Activated CD8-positive, alpha-beta memory T cell treated with anti-CD3 and anti-CD28 coated beads for 1 hour (primary cell): ENCODE measurements at places on chromosomes 3 and 15.

DNA sequence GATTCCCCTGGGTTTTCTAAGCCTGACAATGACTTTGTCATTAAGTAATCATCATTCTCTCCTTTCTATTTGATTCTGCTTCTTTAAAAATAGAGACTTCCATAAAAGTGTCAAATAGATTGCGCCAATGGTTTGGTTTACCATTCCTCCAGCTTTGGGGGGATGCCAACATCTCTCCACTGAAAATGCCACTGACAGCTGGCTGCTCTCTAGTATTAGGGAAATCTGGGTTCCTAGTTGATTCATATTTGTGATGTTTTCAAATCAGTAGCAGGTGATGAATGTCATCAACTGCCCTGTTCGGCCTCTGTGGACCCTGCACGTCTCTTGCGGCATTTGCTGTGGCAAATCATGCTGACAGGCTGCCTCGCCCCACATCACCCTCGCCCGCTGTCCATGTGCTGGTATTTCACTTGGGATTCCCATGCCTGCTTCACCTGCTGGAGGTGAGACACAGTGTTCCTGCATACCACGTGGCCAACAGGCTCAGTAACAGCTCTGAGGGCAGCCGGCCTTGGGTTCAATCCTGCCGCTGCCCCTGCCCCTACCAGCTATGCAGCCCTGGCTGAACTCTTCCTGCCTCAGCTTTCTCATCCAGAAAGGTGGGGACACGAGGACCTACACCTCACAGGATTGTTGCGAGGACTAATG, 28.1 kb downstream of the ZXDC start:
- no peak for DNase-seq

DNA sequence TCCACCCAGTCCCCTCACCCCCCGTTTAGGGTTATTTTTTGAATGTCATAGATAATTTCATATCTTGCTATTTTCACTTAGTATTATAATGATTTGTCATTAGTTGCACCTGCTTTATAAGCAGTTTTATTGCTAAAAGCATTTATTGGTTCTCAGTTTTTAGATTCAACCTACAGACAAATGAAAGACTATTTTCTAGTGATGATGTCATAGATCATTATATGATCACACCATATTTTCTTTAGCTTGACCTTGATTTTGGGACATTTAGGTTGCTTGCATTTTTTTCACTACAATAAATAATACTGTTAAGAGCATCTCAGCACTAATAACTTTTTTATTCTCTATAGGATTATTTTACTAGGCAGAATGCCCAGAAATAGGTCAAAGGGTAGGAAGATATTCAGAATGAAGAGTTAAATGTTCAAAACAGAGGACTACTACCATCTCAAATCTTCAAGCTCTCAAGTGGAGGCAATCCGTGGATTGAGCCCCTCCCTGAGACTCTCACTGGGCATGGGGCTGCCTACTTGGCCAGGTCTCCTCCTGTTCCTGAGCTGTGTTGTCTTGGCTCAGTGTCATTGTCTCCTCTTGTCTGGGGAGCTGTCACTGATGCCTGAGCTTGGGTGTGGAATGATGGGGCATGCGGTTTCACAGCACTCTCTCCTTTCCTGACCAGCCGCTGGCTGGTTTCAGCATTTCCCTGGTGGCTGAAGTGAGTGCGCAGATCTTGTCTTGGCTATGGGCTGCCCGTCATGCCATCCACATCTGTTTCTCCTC, 28.4 kb downstream of the CHCHD6 start:
- DNase-seq: no peak

- DNase-seq: no peak
Measured at GRCh38 chr15:29119847-29120246, 149.8 kb downstream of the NSMCE3 start.

- no peak for DNase-seq
Measured at GRCh38 chr3:40379674-40380306, 7.2 kb upstream of the ENTPD3 start.

DNA sequence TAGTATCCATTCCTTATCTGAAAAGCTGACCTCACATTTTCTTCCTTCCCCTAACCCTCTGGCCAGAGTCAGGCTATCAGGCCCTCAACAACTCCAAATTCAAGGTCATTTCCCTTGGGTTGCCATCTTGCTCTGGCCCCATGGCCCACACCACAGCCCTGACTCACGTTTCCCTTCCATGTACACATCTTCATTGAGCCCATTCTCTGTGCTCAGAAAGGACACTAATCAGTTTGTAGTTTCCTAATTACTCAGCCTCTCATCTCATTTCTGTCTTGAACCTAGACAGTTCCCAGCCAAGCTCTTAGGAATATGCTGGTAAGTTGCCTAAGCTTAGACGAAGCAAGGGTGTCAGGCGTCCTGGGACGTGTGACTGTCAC, 14.9 kb downstream of the TGM5 start:
- no peak for DNase-seq

GRCh38 chr3:184562878-184563560, 1.4 kb downstream of the EPHB3 start:
- no peak for DNase-seq

- DNase-seq: no peak
Measured at GRCh38 chr15:47299846-47300434, 417.4 kb upstream of the SEMA6D start.

GRCh38 chr3:64438812-64439211, 213.5 kb upstream of the PRICKLE2 start:
- no peak for DNase-seq

GRCh38 chr3:108250626-108251025, 28.4 kb upstream of the IFT57 start:
- no peak for DNase-seq

DNA sequence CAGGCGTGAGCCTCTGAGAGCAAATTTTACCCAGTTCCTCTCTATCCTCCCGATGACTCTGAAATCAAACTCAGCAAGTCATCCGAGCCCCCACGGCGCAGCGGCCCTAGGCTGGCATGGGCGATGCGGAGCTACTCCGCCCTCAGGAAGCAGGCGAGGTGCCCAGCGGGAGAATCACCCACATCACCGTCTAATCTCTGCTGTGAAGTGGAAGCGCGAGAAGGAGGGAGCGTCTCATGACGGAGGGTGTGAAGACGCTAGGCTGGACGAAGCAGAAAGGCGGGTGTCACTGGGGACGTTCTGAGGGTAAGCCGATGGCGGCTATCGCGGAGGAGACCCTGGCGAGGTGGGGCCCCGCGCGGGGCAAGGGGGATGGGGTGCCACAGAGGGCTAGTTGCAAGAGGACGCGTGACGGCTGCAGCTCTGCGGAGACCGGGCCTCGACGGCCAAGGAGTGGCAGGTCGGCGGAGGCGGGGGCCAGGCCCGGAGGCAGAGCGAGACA, 9.1 kb upstream of the GNAI2 start:
- DNase-seq: no peak

DNA sequence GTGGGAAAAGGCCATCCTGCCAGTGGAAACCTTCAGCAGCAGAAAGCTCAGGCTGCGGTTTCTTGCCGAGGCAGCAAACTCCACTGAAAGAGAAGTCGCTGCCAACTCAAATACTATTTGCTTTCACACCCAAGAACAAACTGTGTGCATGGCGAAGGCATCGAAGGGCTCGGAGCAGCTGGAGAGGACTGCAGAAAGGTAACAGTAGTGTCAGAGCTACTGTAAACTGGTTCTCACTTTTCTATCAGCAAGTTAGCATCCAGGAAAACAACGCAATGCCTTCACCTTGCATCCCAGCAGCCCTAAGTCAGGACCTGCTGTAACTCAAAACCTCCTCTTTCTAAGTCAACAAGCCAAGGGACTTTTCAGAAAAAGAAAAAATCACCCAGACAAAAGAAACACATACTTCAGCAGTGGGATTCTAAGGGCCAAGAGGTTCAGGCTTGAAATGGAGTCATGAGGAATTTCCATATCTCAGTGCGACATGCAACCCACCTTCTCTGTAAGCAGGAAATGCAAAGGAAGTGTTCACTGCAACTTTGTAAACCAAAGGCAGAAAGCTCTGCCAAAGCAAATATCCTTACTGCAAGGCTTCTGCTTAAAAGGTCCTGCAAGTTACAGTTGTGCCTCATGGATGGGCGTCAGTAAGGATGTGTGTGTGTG, 193.5 kb downstream of the FOXP1 start:
- no peak for DNase-seq

GRCh38 chr3:178835033-178835432, 236.6 kb downstream of the ZMAT3 start:
- no peak for DNase-seq

DNA sequence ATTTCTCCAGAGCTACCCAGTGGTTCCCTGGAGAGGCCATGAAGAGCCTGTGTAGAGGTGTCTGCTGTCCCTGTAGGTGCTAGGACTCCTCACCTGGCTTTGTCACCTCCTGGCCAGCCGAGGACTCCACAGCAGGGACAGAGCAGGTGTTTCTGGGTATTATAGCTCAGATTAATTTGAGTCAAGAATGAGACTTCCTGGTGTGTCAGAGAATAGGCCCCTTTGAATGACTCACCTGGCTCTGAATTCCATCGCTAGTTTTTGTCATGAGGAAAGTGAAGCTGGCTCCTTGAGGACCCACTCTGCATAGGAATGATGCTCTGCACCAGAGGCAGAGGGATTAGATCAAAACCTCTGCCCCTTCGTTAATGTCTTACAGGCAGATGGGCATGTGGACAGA, 167.5 kb upstream of the TOPAZ1 start:
- no peak for DNase-seq

- DNase-seq: no peak
Measured at GRCh38 chr3:122094693-122095092, 39.5 kb downstream of the CD86 start.

GRCh38 chr15:56244038-56244810, 545 bp upstream of the RFX7 start:
- no peak for DNase-seq

GRCh38 chr15:55108858-55109518, 87.8 kb downstream of the RSL24D1 start:
- DNase-seq: peak; percentile 11

DNA sequence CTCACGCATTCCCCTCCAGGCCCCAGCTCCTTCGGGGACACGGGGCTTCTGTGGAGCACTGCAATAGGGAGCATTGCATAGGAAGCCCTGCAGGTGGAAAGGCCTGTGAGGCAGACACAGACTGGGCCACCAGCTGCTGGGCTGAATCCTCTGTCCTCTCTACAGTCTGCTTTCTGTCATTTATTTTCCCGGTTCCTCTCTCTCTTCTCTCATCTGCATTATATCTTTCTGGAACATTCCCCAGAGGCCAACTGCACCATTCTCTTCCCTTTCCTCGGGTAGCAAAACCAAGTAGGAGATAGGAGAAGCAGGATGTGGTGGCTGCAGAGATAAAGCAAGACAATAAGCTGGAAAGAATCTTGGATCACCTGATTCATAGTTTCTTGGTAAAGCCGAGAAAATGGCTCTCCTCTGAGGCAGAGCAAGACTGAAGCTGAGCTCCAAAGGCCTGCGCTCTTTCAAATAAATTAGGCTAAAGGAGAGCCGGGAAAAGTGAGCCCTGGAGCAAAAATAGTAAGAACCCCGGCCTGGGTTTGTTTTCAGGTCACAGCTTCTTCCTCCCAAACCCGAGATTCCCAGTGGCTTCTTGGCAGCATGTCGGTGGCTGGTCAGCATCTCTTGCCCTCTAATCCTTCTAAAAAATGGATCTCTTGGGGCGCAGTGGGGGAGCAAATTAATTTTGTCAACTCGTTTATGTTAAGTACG, 5.3 kb downstream of the TM4SF4 start:
- no peak for DNase-seq

GRCh38 chr15:23441204-23441603, 5.8 kb downstream of the GOLGA6L2 start:
- no peak for DNase-seq

GRCh38 chr3:184538666-184539431, 22.7 kb upstream of the EPHB3 start:
- no peak for DNase-seq

DNA sequence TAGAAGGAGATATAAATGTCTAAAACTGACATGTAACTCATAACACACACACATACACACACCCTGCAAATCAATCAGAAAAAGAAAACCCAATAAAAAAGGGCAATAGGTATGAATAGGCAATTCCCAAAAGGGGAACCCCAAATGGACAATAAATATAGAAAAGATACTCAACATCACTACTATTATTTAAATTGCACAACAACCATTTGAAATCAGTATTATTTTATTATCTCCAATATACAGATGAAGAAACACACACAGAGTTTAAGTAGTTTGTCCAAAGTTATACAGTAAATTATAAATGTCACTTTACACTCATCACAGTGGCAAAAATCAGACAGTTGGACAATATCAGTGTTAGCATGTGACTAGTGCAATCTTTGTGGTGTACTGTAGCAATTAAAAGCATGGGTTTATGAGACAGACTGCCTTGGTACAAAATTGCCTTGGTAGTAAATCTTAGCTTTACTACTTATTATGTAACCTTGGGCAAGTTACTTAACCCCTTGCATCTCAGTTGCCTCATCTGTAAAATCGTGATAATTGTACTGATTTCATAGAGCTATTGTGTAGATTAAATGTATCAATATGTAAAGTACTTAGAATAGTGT, 3.4 kb upstream of the FSTL1 start:
- DNase-seq: no peak

DNA sequence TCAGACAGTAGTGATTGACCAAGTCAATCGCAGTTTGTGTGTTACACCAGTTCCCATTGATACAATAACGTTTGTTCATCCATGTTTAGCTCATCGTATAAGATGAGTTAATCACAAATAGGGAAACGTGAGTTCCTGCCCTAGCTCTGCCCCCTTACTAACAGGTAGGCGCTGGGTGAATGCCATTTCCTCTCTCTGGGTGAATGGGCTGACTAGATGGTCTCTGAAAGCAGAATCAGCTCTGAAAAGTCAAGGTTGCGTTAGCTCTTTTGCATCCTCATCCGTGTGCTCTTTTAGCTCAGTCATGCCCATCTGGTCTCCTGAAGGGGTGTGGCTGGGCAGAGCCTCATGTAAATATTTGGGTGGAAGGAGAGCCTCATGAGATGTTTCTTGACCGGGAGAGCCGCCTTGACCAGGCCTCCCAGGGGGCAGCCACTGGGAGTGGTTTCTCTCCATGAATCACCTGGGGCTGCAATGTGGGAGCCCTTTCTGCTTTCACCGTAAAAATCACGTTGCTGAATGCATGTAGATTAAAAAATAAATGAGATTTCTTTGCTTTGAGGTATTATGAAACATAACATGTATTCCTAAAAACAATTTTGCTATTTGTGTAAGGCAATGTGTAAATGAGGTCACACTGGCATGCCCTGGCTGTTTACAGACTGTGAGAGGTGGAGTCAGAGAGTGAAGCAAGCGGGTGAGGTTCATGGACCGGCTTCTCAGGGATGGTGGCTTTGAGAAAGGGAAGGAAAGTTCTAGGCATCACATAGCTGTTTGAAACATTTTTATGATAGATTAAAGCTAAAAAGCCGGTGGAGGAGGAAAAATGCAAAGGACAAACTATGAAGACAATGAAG, 108.4 kb upstream of the RASGRP1 start:
- no peak for DNase-seq

DNA sequence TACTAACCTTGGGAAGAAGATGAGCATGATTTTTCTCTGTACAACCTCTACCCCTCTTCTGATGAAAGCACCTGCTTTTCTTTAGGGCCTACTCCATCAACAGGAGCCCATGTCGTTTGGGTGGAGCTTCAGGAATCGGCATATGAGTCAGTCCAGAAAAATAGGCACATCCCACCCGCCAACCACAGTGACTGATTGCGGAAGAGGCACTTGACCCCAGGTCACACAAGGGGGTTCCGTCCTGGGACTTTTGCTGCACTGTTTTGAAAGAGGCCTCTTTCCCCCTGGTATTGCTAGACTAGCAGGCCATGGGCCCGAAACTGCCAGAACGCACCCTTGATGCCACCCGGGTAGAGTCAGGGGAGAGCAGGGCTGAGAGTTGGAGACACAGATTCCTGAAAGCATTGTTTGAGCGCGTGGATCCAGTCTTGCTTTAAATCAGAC, 19.3 kb upstream of the NRROS start:
- no peak for DNase-seq
